Activated effector memory CD4-positive, alpha-beta T cell treated with Interleukin-2 at 50 U/mL for 16 hours (primary cell): ENCODE measurements at places on chromosomes 2 and 18.

DNA sequence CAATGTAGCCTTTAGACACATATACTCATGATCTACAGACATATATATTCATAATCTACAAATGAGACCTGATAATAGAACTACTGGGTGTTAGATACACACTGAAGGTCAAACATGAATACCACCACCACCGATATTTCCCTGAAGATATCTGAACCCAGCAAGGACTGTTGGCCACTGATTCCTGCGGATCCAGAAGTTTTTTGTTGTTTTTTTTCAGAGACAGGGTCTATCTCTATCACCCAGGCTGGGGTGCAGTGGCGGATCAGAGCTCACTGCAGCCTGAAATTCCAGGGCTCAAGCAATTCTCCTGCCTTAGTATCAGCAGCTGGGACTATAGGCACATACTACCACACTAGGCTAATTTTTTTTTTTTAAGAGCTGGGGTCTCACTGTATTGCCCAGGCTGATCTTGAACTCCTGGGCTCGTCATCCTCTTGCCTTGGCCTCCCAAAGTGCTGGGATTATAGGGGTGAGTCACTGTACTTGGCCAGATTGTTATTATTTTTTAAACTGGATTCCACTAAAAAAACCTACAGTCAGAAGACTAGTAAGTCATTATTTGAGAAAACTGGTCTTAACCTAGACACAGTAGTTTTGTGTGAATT is 1.8 kb downstream of the METTL5 start:
- no peak for DNase-seq

- DNase-seq: no peak
Measured at GRCh38 chr2:227163485-227163997, 464 bp downstream of the COL4A4 start.

- DNase-seq: no peak
Measured at GRCh38 chr2:1971124-1971523, 226.8 kb upstream of the PXDN start.

DNA sequence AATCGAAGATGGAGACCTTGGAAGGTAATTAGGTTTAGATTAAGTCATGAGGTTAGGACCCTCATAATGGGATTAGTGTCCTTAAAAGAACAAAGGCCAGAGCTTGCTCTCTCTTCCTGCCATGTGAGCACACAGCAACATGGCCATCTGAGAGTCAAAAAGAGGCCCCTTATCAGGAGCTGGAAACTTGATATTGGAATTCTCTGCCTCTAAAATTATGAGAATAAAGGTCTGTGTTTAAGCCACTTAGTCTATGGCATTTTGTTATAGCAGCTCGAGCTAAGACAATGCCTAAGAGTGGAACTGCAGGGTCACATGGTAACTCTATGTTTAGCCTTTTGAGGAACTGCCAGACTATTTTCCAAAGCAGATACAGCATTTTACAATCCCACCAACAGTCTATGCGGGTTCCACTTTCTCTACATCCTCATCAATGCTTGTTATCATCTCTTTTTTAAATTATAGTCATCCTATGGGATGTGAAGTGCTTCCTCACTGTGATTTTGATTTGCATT is 42.4 kb downstream of the THADA start:
- no peak for DNase-seq

DNA sequence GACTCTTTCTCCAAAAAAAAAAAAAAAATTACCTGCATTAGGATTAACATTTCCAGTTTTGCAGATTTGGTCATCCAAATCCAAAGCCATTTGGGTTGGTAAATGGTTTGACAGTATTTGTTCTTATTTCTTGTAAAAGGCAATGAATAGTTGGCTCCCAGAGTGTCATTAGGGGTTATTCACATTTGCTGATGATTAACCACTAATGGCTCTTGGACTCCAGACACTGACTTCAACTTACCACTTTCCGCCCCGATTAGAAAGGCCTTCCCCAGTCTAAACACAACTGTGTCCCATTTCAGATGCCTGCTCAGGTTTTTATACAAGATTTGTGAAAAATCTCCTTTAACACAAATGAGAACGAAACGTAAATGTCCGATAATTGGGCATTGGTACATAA is 9.6 kb upstream of the TGIF1 start:
- DNase-seq: no peak

- DNase-seq: no peak
Measured at GRCh38 chr2:31008561-31009114, 129.6 kb downstream of the GALNT14 start.

DNA sequence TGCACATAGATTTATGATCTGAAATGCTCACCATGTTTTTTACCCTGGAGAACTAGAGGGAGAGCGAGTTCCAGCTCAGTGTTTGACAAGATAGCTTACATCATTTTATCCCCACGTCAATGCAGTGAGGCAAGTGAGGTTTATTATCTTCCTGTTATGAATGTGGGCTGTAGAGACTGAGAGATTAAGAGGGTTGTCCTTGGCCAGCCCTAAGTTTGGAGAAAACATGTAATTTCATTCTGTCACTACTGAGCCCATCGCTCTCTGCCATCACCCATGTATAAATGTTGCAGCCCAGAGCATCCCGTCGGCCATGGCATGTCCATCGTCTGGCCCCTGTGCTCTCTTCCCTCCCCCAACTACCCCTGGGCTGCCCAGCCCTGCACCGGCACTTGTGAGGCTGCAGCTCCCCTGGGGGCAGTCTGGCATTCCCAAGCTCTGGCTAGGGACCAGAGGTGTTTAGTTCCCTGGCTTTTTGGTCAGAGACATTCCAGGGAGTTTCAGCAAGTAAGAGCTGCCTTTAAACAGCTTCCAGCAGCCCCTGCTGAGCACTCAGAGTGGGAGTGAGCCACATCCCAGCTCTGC is 136.7 kb downstream of the ANTXR1 start:
- DNase-seq: no peak

GRCh38 chr2:124973396-124973795 is 948.3 kb downstream of the CNTNAP5 start:
- DNase-seq: no peak

DNA sequence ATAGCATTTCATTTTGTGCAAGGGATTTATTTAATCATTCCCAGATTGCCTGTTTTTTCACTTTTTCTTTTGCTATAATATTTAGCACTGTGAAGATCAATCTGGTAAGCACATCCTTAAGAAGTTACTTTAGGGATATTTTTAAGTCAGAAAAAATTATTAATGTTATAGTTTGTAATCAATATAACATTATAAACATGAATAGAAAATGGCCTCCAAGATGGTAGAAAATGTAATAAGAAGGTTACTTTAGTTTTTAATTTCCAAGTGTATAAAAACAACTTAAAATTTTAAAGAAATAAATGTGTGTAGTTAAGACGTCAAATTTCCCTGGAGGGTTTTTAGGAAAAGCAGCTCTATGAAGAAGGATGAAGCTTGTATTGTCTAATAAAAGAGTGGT is 81.9 kb upstream of the SERPINE2 start:
- DNase-seq: no peak

GRCh38 chr18:22253676-22254075 is 84.3 kb downstream of the GATA6 start:
- no peak for DNase-seq

- DNase-seq: peak; percentile 56
Measured at GRCh38 chr18:48777026-48777743, 173.6 kb downstream of the SMAD7 start.

GRCh38 chr2:32011485-32011960 is 715 bp upstream of the MEMO1 start:
- DNase-seq: no peak

DNA sequence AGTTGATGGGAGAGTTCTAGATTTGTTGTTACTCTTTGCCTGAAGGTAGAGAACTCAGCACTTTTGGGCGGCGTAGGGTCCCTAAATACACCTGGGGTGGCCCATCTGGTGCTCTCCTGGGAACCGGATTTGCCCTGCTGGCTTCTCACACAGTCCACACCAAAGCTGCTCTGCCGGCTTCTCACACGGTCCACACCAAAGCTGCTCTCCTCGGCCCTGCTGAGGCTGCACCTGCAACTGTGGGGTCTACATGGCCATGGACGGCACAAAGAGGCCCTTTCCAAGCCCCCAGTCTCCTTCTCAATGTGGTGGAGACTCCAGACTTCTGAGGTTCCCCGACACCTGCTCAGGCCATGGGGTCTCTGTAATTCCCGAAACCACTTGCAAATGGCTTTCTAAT is 124.8 kb upstream of the GPC1 start:
- DNase-seq: no peak

DNA sequence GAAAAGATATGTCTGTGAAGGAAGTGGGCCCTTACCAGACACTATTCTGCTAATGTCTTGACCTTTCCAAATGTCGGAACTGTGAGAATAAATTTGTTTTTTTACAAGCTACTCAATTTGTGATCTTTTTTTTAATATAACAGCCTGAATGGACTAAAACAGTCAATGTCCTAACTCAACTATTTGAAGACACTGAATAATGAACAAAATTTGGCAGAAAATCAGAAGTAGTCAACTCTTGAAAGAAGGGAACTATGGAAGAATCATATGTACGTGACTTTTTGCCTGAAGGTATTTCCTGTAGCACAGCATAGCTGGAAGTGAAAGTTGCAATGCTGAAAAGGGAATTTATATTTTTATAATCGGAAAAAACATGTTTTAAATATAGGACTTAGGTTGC is 351.8 kb upstream of the TFPI start:
- DNase-seq: no peak

DNA sequence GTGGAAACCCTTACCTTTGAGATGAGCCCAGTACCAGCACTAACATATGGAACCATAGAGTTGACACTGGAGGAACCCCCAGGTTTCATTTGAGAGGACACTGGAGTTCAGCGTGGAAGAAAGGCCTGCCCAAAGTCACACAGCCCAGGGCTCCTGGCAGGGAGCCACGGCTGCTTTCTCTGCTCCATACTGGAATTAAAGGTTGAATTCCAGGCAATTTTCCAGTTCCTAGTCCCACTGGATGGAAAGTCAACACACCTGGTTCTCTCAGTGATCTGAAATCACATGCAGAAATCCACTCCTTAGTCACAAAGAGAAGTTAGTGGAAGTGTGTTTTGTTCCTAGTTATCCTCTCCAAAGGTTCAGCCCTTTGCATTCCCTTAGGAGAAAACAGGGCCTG is 336.1 kb upstream of the SKOR2 start:
- DNase-seq: no peak

DNA sequence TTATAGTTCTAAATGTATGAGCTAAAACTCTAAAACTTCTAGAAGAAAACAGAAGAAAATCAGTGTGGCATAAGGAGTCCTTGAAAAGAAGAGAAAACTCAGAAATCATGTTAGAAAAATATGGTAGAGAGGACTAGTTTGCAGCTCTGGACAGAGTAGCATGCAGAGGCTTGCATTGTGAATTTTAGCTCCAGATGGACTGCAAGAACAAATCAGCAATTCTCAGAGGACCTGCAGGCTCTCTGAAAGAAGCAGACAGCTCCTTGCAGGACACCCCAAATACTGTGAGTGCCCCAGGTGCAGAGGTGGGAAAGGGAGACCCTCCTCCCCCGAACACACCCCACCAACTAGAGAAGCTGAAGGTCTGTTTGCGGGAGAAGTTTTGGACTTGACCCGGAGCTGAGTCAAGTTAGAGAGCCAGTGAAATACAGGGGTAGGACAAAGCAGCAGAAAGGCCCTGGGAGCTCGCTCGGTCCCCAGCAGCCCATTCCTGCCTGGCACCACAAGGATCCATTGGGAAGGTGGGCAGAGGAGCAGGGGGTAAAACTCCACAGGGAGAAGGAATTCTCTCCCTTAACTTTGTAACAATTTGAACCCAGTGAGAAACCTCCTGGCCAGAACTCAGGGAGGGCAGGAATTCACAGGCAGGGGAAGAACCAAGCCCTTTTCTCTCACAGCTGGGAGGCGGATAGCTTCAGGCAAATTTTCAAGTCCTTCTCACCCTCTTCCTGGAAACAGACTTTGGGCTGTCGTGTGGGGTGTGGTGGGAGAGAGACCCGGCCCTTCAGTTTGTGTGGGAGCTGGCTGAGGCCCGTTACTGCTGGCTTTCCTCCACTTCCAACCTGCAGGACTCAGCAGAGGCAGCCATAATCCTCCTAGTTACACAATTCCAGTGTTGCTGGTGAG is 216.2 kb upstream of the SLC35G4 start:
- DNase-seq: no peak

DNA sequence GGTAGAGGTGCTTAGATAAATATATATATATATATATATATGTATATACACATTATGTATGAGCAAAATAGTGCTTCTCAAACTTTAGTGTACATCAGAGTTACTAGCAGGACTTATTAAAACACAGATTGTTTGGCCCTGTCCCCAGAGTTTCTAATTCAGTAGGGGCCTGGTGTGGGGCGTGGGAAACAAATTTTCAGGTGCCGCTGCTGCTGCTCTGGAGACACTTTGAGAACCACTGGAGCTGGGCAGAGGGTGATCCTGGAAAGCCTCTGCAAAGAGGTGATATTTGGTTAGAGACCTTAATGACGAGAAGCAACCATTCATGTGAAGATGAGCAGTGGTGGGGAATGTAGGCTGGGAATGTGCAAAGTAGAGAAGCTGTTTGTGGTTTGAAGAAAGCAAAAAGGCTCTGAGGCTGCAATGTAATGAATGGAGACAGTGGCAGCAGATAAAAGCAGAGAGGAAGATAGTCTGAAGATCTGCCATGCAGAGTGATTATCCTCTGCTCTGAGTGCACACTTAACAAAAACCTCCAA is 142.9 kb downstream of the PLCL1 start:
- no peak for DNase-seq

GRCh38 chr2:13813236-13813635 is 819.3 kb upstream of the LRATD1 start:
- no peak for DNase-seq

- no peak for DNase-seq
Measured at GRCh38 chr2:113760400-113760799, 4.0 kb upstream of the SLC35F5 start.

- no peak for DNase-seq
Measured at GRCh38 chr2:192087398-192087958, 107.3 kb downstream of the TMEFF2 start.

DNA sequence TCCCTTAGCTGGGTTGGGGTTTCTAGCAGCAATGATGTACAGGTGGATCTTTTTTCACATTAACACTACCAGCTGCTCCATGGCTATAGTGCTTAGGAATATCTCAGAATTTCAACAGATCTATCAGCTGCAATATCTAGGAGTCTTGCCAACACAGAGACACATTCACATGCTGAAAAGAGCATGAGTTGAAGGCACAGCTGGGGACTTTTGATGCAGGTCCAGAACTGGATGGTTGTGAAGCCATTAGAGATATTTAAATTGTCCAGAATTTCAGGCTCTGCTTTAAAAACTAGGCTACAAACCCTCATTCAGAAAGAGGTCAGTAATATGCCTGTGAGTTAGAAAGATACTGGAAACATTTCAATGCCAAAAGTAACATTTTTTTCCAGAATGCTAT is 122.2 kb upstream of the CCDC195 start:
- DNase-seq: no peak

- no peak for DNase-seq
Measured at GRCh38 chr18:79257480-79257879, 138.2 kb upstream of the NFATC1 start.

DNA sequence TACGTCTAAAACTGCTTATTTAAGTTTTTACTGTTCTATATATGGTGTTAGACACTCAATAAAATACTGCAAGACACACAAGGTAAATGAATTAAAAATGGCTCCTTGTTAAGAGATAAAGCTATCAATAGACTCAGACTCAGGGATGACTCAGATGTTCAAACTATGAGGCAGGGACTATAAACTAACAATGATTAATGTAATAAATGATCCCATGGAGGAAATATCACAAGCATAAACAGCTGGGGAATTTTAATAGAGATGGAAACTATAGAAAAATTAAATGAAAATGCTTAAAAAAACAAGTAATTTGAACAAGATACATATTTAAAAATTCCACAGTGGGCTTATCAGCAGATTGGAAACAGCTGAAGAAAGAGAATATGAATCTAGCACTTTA is 650.8 kb downstream of the DCDC2C start:
- DNase-seq: no peak

- DNase-seq: no peak
Measured at GRCh38 chr2:240460253-240460711, 24.8 kb downstream of the GPC1 start.
